ENCODE measurements at places on chromosomes 3 and 15.

- no peak for DNase-seq
These were observed 676 bp downstream of the CNOT10 start for GRCh38 chr3:32685543-32686185.

GRCh38 chr15:54556231-54556630 lies 578.0 kb downstream of the UNC13C start:
- no peak for DNase-seq

GRCh38 chr3:183330881-183331280 lies 77.8 kb downstream of the B3GNT5 start:
- no peak for DNase-seq

GRCh38 chr3:187522890-187523289 lies 147.3 kb downstream of the SST start:
- no peak for DNase-seq

DNA sequence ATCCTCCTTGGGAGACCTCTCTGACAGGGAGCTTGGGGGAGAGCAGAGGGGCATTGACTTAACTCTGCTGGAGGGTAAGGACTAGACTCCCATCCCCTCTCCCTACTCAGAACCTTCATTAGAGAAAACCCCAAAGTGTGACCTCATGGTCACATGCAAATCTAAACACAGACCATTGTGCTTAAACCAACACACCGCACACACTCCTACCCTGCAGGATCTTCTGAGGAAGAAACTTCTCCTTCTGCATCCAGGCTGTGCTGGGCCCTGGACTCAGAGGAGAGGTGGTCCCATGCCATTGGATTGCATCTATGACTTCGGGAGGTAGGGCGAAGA lies 805 bp upstream of the PARP16 start:
- DNase-seq = no peak

GRCh38 chr3:99624496-99625236 lies 13.7 kb upstream of the COL8A1 start:
- DNase-seq = no peak

GRCh38 chr3:14764331-14765059 lies 54.3 kb upstream of the FGD5 start:
- no peak for DNase-seq

- peak; percentile 59 for DNase-seq
These were observed 62.6 kb upstream of the IQSEC1 start for GRCh38 chr3:13135811-13136321.

- DNase-seq = no peak
These were observed 73.8 kb downstream of the GOLIM4 start for GRCh38 chr3:168021737-168022450.

GRCh38 chr15:63212050-63213004 lies 22.9 kb downstream of the RAB8B start:
- DNase-seq = no peak

DNA sequence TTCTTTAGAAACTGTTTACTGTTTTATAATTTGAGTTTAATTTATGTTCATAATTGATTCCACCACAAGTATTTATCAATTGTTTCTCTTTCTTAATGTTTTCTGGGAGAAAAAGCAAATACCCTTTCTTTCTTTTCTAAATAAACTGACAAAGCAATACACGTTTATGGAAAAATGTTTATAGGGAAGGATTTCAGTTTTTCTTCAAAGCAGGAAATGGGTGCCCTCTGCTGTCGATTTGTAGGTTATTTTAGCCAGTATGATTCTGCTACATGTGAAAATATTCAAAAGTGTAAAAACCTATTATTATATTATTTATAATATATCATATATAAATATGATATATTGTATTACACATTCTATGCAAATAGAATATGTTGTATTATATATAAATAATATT lies 921.0 kb upstream of the ROBO1 start:
- no peak for DNase-seq

- no peak for DNase-seq
These were observed 226.1 kb downstream of the PLCL2 start for GRCh38 chr3:17110660-17111396.

DNA sequence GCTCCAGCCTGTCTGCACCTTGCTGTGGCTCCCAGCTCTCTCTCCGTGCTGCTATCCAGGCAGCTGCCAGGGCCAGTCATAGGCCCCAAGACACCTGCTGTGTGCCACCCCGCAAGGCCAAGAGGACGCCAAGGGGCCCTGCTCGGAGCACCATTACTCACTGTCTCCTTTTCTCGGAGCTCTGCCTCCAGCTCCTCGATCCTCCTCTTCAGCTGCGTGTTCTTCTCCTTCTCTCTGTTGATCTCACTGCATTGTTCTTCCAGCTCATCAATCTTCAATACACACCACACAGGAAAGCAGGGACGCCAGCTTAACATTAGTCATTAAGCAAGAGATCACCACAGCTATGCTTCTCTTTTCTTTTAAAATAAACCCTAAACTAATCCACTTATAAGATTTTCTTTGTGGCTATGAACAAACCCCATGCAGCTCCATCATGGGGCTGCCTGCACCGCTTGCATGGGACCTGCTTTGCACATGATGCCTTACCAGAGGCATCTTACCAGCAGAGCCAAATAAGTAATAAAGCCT lies 42.6 kb downstream of the WHAMM start:
- no peak for DNase-seq

DNA sequence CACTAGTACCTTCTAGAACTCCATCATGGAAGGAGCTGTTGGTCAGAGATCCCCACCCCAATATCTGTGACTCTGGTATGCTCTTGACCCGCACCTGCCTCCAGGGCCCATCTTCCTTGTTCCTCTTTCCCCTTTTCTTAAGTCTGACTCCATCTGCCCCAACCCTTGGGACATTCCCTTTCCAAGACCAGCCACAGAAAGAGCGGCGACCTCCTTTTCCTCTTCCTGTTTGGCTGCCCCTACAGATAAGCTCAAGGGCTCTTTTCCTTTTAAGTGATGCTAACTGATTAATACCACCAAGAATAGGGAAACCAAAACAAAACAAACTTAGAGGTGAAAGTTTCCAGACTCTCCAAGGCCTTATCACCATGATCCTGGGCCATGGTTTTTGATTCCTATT lies 21.9 kb upstream of the ATP8B4 start:
- DNase-seq = no peak

DNA sequence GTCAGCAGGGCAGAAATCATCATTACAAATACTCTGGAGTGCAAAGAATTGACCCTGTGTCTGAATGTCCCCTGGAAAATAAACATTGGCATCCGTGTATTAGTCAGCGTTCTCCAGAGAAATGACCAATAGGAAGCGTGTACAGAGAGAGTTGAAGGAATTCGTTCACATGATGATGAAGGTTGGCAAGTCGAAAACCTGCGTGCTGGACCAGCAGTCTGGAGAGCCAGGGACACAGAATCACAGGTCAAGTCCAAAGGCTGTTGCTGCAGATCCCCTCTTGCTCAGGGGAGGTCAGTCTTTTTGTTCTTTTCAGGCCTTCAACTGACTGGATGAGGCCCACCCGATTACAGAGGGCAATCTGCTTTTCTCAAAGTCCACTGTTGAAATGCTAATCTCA lies 16.6 kb downstream of the GP9 start:
- DNase-seq = no peak

- no peak for DNase-seq
These were observed 708.3 kb downstream of the FHIT start for GRCh38 chr3:60542995-60543394.

DNA sequence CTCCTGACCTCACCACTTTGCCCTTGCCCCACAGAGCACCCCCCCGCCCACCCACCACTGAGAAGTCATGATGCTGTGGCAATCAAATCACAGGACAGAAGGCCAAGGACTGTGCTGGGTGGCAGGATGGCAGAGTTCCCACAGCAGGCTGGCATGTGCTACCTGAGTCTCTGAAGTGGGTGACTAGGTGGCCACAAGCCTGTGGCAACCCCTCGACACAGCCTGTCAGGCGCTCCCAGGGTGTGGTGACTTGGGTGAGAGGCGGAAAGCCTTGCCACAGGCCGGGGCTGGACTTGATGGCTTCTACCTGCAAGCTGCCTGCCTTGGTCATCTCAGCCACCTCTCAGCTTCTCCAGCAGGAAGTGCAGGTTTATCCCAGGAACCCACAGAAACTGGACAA lies 15.6 kb upstream of the DUSP7 start:
- no peak for DNase-seq

DNA sequence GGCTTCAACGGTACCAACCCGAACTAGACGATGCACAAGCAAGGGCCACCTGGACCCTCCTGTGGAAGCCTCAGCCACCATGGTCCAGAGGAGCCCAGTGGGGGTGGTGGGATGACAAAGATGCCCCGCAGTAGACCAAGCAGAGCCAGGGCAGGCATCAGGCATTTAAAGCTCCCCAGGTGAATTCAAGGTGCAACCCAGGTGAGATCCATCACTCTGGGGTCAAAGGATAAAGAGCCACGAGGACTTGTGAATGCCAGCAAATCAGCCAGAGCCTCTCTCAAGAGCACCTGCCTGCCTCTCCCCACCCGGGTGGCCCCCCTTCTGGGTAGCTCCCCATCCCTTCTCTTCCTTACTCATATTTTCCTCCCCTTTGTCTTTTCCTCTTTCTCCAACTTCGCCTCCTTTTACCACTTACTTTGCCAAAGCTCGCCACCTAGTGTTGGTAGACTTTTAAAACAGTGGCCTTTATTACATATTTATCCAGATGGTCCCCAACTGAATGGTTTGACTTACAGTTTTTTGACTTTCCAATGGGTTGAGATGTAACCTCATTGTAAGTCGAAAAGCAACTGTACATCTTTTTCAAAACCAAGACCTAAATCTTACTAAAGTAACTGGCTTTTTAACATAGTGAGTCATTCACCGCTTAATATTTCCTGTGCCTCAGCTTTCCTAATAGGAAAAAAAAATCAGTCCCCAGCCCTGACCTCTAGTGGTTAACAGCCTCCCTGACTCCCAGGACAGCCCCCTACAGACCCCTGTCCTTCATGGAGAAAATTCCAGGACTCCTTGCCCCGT lies 18.8 kb downstream of the PLA2G4F start:
- peak; percentile 38 for DNase-seq

GRCh38 chr3:173732237-173732636 lies 334.7 kb downstream of the NLGN1 start:
- no peak for DNase-seq

DNA sequence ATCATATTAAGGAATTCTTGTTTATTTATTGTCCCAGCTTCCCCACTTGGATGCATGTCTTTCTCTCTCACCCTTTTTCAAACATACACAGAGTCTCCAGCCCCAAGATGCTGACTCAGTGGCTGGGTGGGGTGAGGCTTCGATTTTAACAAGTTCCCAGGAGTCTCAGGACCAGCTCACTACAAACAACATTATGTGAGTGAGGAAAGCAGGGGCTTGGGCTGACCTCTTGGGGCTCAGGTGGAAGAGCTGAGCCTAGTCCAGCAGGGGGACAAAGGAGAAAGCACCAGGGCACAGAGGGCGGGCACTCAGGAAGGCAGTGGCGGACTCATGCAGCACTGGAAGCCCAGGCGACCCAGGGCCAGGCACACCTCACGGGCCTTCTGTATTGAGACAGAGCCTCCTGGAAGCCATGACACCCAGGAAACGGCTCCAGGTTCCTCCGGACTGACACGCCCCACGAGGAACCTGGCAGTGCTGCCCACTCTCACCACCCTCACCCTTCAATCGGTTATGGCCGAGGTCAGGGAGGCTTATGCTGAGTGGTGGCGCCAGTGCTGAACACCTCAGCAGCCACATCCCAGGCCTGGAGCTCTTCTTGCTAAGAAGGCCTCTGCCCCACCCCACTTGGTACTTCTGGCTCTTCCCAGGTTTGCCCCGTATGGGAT lies 97.4 kb downstream of the LRIG1 start:
- peak; percentile 71 for DNase-seq

GRCh38 chr3:24156466-24156865 lies 211.4 kb downstream of the NR1D2 start:
- no peak for DNase-seq

- DNase-seq = no peak
These were observed 36.2 kb downstream of the GTF2E1 start for GRCh38 chr3:120778776-120779175.

GRCh38 chr3:79233431-79234060 lies 534.3 kb downstream of the ROBO1 start:
- no peak for DNase-seq

DNA sequence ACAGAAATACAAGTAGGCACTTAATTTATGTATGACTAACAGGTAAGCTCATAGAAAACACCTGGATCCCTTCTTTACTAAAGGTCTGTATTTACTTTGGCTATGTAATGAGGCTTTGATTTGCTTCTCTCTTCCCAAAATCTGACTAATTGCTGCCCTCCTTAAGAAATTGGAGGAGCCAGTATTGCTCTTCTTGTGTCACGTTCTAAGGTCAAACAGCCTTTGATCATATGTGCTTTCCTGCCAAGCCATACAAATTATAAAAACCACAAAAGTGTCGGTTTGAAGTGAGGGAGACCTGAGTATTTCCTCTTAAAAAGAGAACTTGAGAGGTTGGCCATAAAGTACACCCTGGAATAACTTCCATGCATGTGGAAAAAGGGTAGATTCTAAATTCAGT lies 112.1 kb upstream of the MB21D2 start:
- no peak for DNase-seq

GRCh38 chr15:34047893-34048775 lies 9.1 kb upstream of the AVEN start:
- no peak for DNase-seq

GRCh38 chr3:14404631-14405359 lies 2.4 kb downstream of the SLC6A6 start:
- DNase-seq = no peak

GRCh38 chr3:141840737-141841544 lies 35.5 kb upstream of the ATP1B3 start:
- no peak for DNase-seq

DNA sequence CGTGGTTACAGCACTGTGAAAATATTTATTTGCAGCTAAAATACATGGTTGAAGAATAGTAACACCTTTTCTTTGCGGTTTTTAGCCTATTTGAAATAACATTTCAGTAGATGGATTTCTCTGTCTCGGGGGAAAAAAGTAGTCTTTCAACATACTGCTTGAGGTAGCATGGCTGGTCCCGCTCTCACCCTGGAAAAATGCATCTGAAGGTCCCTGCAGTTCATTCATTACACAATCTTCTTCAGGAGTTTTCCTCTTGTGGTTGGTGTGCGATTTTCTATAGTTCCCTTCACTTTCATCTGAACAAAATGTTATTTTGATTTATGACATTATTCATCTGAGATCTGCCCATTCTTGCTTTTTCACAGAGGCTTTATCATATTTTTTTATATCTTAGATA lies 75.9 kb downstream of the STRIT1 start:
- no peak for DNase-seq

- DNase-seq = peak; percentile 46
These were observed 10.4 kb downstream of the COPG1 start for GRCh38 chr3:129259612-129260477.

DNA sequence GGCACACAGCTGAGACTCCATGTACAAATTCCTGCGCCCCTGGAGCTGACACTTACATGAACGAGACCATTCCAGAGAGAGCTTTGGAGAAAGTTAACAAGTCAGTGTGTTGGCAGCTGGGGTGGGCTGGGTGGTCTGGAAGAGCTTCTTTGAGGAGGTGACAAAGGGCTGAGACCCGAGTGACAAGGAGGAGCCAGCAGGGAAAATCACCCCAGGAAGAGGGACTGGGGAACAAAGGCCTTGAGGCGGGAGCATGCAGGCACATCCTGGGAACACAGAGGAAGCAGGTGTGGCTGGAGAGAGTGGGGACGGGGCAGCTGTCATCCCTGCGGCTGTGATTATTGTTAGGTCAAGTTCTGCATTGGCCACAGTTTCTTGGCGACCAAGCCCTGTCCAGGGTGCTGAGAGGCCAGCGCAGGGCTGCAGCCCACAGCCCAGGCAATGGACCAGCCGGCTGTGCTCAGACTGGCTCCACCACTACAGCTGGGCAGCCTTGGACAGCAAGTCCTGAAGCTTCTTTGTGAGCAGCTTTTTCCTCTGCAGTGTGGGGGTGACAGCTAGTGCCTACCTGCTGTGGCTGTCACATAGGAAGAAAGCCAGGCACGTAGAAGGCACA lies 34.2 kb upstream of the PRR23E start:
- peak; percentile 57 for DNase-seq

GRCh38 chr15:87827131-87827530 lies 429.4 kb downstream of the NTRK3 start:
- no peak for DNase-seq
